ENCODE measurements at places on chromosomes 2 and 18.

- DNase-seq, result no peak
Observed at GRCh38 chr18:78728784-78729467, 250.7 kb upstream of the SALL3 start.

DNA sequence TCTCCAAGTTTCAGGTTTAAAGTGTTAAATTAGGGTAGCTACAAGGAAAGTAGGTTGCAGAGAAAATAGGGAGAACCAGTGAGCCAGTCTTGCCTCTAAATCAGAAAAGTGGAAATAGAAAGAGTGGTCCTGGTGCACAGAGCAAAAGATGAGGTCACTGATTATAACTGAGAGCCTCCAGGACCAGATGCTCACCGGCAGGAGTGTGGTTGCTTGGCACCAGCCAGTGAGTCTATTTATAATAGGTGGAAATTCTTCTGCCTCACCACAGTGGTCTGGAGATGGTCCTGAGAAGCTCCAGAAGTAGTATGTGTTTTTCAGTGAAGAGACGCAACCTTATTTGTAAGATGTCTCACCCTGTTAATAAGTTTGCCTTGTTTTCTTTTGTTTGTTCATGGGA, 373.9 kb upstream of the KCNJ3 start:
- DNase-seq, result no peak

DNA sequence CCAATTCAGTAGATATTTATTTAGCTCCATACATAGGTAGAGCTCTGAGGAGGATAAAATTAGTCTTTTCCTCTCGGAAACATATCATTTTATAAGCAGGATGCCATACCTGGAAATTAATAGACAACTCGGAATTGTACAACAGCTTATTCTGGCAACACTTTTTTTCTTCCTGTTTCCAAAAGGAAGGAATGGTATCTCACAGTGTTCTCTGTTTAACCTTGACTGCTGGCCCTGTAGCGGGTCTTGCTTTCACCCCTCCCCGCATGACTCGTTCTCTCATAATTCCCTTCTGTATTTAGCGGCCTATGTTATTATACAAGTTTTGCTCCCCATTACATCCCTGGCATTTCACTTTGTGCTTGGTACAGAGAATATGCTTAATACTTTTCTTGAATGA, 2.5 kb upstream of the KYNU start:
- DNase-seq, result no peak

DNA sequence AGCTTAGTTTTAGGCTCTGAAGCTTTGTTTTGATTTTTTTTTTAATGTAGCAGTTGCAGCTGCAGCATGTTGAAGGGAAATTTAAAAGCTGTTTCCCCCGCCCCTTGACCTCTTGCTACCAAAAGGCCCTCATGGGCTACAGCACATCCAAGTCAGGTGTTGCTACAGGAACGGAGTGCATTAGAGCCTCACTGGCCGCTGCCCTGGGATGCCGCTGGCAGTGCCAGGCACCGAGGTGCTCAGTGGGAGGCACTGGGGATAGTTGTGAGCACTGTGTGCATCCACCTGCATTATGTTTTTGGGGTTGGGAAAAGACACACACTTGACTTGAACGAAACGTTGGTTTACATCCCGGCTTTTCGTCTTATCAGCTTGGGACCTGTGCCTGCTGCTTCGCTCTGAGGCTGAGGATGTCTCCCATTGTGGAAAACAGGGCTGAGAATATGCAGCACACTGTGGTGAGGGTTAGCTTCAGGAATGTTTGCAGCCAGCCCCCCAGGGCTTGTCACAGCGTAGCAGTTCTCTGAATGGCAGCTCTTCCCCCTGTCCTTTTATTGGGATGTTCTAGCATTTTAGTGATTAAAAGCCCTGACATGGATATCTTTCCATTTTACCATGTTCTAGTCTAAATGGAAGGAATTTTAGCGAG, 24.1 kb downstream of the DCDC2C start:
- peak; percentile 83 for DNase-seq

GRCh38 chr2:112033600-112033999, 21.5 kb upstream of the TMEM87B start:
- DNase-seq, result no peak

DNA sequence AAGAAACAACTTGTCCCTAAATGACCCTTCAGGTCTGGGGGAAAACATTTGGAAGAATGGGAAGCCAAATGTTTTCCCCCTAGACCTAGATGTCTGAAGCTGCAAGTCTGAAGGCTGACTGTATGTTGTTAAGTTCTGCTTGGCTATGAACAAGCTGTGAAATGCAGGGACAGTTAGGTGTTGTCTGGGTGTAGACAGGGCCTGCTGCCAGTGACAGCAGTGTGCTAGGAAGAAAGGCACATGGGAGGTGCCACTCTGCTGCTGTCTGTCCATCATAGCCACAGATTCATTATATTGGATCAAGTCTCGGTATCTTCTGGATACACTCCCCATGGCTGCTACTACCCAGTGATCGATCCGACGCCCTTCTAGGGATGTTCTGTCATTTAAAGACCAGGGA, 265.9 kb upstream of the PXDN start:
- no peak for DNase-seq

- no peak for DNase-seq
Observed at GRCh38 chr18:62844850-62845643, 129.7 kb downstream of the PHLPP1 start.

GRCh38 chr2:237923481-237924163, 43.2 kb upstream of the UBE2F start:
- no peak for DNase-seq

DNA sequence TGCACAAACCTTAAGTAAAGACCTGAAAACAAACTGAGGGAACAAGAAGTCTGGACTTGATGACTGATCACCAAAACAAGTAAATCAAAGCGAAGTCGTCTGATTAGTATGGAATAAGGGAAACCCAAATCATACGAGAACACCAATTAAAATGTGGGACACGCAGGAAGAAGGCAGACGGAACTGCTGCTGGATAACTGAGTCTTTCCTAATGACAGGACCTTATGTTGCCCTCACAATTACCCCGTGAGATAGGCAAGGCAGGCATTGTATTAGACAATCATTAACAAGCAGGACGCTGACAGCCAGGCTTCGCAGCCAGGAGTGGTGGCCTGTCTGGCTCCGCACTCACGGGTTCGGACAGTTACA, 614 bp upstream of the COQ10B start:
- DNase-seq, result no peak
